Activated naive CD8-positive, alpha-beta T cell treated with anti-CD3 and anti-CD28 coated beads for 36 hours (primary cell): ENCODE measurements at places on chromosomes 7 and 10.
A peak's percentile ranks its signal among the peaks of the same experiment; 100 is the strongest.

DNA sequence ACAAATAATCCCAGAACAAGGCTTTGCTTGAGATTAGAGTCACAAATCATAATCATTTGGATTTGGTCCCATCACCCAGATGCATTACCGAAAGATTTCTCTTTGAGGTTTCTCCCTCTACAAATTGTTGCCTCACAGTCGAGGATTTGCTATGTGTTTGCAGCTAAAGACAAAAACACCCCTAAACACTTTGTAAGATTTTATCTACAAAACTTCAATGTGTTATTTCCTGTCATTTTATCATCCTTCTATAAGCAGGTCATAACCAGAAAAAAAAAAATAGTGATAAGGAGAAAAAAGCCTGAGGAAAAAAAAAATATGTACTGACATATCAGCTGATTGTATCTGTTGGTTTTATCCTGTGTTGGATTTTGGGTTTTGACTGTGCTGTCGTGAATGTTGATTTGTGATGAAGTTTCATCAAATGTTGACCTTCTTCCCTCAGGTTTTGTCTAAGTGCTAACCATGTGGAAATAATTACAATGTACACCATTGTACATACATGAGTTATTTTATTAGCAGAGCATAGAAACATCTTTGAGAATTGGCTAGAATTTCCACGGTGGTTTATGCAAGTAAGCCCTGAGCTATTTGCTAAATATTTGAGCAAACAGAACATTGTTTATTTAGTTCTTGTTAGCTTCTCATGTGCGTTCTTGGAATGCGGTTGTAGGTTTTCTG is 274.4 kb downstream of the NEBL start:
- H3K36me3 ChIP-seq: no peaks in the 10 kb centered on the region
- no peak overlapping the region for H3K4me3 ChIP-seq
- no peaks in the 10 kb centered on the region for H3K27me3 ChIP-seq
- no peaks in the 10 kb centered on the region for H3K4me1 ChIP-seq
- DNase-seq: no peak

- H3K27me3 ChIP-seq: no peaks in the 10 kb centered on the region
- DNase-seq: no peak
- H3K36me3 ChIP-seq: no peaks in the 10 kb centered on the region
Observed at GRCh38 chr10:15146366-15146765, 22.1 kb downstream of the NMT2 start.

GRCh38 chr10:22489467-22489866 is 144.2 kb downstream of the SPAG6 start:
- H3K27ac ChIP-seq: no peak overlapping the region
- no peak for DNase-seq
- peaks cover 18% of the 10 kb centered on the region for H3K27me3 ChIP-seq

- H3K27ac ChIP-seq: no peak overlapping the region
- DNase-seq: no peak
- H3K4me3 ChIP-seq: no peak overlapping the region
- H3K4me1 ChIP-seq: no peaks in the 10 kb centered on the region
Observed at GRCh38 chr7:89554209-89554608, 600.1 kb upstream of the STEAP1 start.

DNA sequence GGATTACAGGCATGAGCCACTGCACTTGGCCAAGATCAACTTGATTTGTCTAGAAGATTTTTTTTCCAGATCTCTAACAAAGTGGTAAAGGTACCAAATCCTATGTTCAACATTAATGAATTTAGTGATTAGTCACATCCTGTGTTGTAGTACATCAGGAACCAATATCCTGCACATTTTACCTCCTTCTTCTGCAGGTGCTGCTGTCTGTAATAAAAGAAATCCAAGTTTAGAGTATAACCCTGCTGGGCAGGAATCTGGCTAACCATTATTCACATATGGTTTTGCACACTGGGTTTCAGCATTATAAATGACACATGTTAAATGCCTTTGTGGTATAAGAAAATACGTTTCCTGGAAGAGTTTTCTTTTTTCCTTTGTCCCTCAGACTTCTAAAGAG is 10.8 kb downstream of the PARD3 start:
- peaks cover 8% of the 10 kb centered on the region for H3K27me3 ChIP-seq
- no peak overlapping the region for H3K4me3 ChIP-seq
- peaks cover 3% of the 10 kb centered on the region for H3K4me1 ChIP-seq
- H3K36me3 ChIP-seq: no peaks in the 10 kb centered on the region
- no peak overlapping the region for H3K27ac ChIP-seq
- no peak for DNase-seq

DNA sequence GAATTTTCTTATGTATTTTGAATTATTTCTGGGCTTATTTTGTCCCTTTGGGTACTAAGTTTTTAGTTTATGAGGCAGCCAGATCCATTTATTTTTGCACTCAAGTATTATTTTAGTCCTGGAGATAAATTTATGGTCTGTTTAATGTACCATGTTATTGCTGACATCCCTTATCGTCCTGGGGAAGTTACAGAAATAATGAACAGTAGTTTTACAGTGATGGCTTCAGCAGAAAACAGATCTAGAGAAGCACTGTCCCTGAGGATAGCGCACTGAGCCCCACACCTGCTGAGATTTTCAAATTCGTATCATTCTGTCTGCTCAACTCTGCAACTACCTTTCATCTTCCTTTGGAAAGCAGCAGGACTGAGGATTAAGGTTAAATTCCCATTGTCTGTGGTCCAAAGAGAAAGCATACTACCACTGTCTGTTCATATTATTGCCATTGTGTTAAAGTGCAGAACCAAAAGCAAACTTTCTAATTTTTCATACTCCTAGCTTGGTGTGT is 168.3 kb downstream of the SNX13 start:
- peaks cover 10% of the 10 kb centered on the region for H3K4me1 ChIP-seq
- no peaks in the 10 kb centered on the region for H3K27me3 ChIP-seq
- no peak overlapping the region for H3K27ac ChIP-seq
- H3K4me3 ChIP-seq: no peak overlapping the region
- peaks cover 3% of the 10 kb centered on the region for H3K36me3 ChIP-seq

GRCh38 chr10:11012421-11013295 is 5.0 kb upstream of the CELF2 start:
- no peak overlapping the region for H3K27ac ChIP-seq
- peaks cover 15% of the 10 kb centered on the region for H3K4me1 ChIP-seq
- no peak for DNase-seq

DNA sequence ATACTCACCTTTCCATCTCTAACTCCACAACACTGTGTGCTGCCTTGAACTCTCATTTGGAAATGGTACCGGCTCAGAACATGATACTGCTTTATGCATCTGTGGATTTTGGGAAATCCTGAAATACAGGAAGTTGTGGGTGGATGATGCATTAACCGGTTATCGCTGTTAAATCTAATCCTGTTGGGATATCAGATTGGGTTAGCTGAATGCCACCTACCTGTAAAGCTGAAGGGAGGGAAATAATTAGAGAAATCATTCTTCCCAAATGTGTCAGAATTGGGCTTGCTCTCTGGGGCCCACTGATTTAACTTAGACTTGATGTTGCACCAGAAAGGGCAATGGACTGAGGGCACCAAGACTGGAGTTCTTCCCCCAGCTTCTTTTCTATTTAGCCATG is 54.0 kb downstream of the CH25H start:
- peaks cover 32% of the 10 kb centered on the region for H3K27me3 ChIP-seq
- H3K36me3 ChIP-seq: peaks cover 5% of the 10 kb centered on the region
- DNase-seq: no peak
- H3K27ac ChIP-seq: no peak overlapping the region
- H3K4me3 ChIP-seq: no peak overlapping the region

DNA sequence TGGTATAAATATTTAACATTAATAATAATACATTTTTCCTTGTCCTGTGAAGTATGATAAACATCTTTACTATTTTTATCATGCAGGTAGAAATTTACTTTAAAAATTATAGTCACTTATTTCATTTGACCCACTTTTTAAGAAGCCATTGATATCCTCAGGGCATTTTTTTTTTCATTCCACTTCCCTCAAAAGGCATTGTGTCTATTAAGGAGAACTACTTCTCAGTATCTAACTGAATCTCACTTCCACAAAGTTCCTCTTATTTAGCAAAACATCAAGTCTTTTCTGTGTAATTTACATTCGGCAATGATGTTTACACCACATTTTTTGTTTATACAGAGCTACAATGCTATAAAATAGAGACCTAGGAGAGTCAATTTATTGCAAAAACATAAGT is 388.2 kb upstream of the AKR1E2 start:
- no peaks in the 10 kb centered on the region for H3K36me3 ChIP-seq
- no peak for DNase-seq
- H3K27me3 ChIP-seq: no peaks in the 10 kb centered on the region
- H3K4me1 ChIP-seq: peaks cover 1% of the 10 kb centered on the region
- H3K4me3 ChIP-seq: no peak overlapping the region

DNA sequence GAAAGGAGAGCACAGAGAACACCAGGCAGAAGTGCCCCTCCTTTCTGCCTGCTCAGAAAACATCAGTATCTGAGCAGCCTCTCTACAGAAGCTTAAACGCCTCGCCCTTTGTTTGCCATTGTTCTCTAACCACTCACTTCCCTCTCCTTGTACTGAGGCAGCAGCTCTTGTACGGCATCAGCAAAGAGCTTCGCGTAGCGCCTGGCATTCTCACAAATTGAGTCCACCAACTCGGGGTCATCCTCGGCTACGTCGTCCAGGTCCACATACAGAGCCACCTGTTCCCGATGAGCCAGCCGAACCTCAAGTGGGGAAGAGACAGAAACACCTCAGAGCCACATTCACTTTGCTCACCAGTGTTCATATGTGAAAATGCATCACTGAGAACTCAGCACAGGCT is 1.7 kb downstream of the MCM7 start:
- DNase-seq: no peak
- peaks cover 41% of the 10 kb centered on the region for H3K4me1 ChIP-seq
- H3K27ac ChIP-seq: peak overlapping the region; percentile 97
- peaks cover 60% of the 10 kb centered on the region for H3K36me3 ChIP-seq
- H3K27me3 ChIP-seq: peaks cover 8% of the 10 kb centered on the region

DNA sequence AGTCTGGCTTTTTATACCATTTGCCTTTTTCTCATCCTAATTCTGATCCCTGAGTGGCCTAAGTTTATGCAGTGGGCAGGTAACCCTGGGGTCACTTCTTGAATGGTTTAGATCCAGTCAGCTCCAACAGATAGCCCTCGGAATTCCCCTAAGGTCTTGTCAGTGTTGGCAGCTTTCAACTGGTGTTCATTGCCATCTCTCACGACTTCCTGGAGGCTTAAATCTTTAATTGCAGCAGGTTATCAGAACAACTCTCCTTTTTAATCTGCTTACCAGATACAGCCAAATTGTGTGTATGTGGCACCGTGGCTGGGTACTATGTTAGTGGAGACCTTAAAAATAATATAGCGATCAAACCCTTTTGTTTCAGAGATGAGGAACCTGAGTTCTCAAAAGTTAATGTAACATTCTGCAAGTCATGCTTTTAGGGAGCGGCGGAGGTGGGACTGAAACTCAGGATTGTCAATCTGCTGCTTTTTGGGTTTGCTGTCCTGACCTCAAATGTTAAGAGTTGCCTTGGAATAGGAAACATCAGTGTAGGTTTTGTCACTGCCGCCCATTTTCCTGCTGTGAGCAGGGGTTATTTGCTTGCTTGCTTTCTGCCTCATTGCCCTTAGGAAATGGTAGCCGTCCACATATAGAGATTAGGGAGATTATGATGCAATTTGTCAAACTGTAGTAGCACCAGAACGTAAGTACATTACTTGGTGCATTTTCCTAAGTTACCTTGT is 818 bp downstream of the DLD start:
- DNase-seq: no peak
- no peaks in the 10 kb centered on the region for H3K27me3 ChIP-seq
- H3K4me3 ChIP-seq: peak overlapping the region; percentile 100
- peaks cover 44% of the 10 kb centered on the region for H3K4me1 ChIP-seq
- peaks cover 28% of the 10 kb centered on the region for H3K36me3 ChIP-seq
- H3K27ac ChIP-seq: peak overlapping the region; percentile 99

GRCh38 chr10:105347487-105347886 is 706.4 kb downstream of the SORCS3 start:
- no peak overlapping the region for H3K4me3 ChIP-seq
- no peak overlapping the region for H3K27ac ChIP-seq
- no peaks in the 10 kb centered on the region for H3K27me3 ChIP-seq
- H3K36me3 ChIP-seq: no peaks in the 10 kb centered on the region
